ENCODE measurements at places on chromosomes 1 and 21.

- no peak for DNase-seq
Measured at GRCh38 chr1:2556678-2557481, 709 bp downstream of the TNFRSF14 start.

DNA sequence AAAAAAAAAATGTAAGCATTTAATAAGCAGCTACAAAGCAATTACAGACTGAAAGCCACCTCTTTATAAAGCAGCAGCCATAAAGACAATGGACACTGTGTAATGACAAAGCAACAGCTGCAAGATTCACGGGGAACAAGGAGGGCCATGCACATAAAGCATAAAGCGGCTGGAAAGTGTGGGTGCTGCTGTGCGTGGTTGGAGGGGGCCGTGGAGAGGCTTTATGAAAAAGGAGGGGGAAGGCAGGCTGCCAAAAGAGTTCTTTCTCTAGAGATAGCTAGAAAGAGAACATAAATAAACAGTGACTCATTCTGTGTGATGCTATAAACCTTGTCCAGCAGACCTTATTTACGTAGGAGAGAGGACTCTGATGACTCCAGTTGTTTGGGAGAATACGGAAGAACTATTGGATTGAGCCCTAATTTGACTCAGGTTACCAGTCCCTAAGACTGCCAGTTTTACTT is 49.3 kb downstream of the ADAMTS1 start:
- peak; percentile 74 for DNase-seq

- no peak for DNase-seq
Measured at GRCh38 chr1:63931468-63931867, 157.7 kb downstream of the ROR1 start.

- no peak for DNase-seq
Measured at GRCh38 chr1:17377325-17377953, 5.4 kb downstream of the PADI6 start.
